Stimulated activated CD4-positive, alpha-beta T cell treated with anti-CD3 and anti-CD28 coated beads, TNF-alpha, amount 100 ng/mL, for 4 hours (primary cell): ENCODE measurements at places on chromosomes 2 and 18.

- DNase-seq = no peak
Observed at GRCh38 chr2:41968182-41968578, 79.6 kb upstream of the PKDCC start.

DNA sequence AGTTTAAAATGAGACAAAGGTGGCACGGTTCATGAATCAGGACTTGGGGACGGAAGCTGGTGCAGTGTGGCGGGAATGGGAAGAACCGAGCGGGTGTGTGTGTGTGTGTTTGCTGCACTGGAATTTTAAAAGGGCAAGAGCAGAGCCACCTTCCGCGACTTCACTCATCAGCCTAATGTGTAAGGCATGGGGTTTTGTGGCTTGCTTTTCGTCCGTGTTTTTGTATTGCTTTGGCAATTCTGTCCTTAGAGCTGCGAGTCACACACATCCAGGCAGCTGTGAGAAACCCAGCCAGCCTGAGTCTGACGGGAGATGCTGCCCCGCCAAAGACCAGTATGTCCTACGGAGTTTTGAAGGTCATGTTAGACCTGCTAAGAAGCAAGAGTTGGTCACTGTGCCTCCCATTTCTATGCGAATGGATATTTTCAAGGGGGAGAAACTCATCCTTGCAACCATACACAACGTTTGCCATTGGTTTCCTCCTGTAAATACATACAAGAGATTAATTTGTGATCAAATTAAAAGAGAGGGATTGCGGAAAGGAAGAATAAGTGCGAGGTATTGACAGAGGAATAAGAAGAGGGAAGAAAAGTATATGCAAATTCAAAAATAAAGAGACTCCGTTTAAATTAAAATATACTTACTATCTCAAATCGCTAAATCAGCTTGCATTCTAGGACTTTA, 665 bp upstream of the CACNB4 start:
- DNase-seq = no peak

- no peak for DNase-seq
Observed at GRCh38 chr2:133477616-133477990, 90.7 kb downstream of the NCKAP5 start.

DNA sequence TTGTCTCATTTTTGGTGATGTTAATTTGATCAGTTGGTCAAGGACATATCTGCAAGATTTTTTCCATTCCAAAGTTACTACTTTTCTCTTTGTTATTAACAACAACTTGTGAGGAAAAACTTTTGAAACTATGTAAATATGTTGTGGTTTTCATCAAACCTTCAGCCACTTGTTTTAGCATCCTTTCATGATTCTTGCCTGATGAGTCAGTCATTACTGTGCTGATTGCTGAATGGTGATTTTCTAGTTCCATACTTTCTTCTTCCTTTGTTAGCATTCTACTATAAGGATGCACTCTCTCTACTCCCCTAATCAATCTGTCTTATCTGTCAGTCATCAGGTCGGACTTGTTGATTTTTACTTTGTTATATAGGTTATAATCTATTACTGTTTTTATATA, 10.9 kb downstream of the TMEM87B start:
- DNase-seq = no peak

GRCh38 chr2:168997118-168997521, 34.0 kb downstream of the ABCB11 start:
- DNase-seq = no peak

GRCh38 chr2:100053087-100053885, 89.1 kb downstream of the AFF3 start:
- DNase-seq = no peak
